HT-29 (cell line): ENCODE measurements at places on chromosomes 6 and 20.

DNA sequence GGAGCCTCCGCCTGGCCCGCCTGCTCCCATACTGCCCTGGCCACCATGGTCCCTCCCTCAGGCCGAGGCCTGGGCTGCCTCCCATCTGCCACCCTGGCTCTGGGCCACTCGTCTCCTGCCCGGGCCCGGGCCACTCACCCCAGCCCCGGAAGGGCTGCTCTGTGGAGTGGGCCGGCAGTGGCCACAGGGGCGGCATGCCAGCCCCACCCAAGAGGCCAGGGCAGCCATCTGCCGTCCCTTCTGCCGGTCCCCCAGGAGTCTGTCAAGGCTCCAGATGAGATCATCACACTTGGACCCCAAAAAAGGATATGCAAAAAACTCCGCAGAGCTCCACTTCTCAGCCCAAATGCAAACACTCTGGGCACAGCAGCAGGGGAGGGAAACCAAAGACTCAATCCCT, 23.8 kb upstream of the TLDC2 start:
- DNase-seq = no peak

DNA sequence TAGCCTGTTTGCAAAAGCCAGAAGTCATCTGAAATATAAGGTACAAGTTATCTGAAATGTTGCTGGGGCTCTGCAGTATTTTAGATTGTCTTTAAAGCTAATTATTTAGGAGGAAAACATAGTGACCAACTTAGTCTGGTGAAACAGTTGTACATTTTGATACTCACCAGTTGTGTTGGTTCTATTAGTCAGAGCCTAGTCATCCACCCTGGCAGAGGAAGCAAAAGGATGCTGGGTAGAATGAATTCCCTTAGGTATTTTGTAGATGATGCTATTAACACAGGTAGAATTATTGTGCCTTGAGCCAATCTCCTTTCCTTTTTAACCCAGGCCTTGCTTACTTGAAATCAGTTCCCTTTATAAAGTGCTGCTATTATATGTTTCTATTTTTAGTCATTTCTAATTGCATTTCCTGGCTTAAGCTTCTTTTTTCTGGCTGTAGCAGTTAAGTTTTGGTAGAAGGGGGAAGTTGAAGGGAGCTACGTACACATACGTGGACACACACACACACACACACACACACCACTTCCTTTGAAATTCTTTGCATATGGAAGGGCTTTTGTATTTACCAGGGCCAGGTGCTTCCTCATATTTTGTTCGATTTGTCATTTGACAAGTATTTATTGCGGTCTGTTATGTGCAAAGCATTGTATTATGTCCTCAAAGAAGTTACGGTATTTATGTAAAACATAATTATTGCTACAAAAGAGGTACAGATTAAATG, 82.4 kb downstream of the RTN4IP1 start:
- DNase-seq = peak; percentile 47

DNA sequence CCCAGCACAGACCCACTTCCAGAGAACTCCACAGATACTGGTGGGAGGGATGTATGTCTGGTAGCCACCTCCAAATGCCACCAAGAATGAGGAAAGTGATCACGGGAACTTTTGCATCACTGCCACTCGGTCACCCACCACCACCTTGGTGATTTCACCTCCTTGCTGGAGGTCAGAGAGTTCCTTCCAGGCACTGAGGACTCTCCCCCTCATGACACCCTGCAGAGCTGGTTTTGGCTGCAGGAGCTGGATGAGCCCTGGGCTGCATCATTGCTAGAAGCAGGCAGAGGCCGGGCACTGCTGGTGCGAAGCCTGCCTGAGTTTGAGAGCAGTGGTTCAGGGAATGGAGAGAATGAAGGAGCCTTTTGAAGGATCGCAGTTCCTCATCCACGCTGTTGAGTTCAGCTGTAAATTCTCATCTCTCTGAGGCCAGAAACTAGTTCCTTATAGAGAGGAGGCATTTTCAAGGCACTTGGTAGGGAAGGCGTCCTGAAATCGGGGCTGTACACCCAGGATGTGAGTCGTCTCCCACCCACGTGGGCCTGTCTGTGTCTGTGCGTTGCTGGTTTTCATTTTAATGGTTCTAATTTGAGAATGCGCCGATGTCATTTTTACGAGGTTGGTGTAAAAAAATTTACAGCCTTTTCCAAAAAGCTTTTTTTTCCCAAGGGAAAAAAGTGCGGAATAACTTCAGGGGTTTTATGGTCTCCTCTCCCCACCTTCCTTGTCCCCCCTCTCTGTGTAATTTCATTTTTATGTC, 25.0 kb downstream of the FOXP4 start:
- no peak for DNase-seq

DNA sequence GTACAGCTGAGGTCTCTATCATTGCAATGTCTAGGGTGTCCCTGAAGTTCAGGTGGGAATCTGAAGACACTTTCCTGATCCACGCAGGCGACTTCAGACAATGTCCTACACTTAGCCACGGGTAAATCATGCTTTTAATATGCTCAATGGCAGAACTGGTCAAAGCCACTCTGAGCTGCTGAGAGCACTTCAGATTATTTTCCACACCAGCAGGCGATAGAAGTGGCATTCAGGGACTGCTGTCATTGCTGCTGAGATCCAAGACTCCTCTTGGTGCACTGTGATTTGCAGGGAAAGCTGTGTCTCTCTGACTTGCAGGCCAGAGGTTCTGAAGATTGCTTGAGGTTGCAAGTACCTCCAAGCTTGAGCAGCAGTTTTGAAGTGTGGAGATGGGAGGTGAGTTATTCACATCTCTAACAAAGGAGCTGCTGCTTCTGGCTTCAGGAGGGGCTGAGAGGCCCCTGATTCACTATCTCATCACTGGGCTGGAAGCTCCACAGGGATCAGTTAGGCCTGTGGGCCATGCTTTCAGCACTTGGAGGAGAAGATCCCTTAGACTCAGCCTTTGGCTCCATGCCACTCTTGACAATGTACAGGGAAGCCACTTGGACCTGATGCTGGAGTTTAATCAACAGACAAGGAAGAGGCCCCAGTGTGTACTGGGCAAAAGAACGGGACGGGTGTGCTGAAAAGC, 2.9 kb upstream of the SSTR4 start:
- no peak for DNase-seq

DNA sequence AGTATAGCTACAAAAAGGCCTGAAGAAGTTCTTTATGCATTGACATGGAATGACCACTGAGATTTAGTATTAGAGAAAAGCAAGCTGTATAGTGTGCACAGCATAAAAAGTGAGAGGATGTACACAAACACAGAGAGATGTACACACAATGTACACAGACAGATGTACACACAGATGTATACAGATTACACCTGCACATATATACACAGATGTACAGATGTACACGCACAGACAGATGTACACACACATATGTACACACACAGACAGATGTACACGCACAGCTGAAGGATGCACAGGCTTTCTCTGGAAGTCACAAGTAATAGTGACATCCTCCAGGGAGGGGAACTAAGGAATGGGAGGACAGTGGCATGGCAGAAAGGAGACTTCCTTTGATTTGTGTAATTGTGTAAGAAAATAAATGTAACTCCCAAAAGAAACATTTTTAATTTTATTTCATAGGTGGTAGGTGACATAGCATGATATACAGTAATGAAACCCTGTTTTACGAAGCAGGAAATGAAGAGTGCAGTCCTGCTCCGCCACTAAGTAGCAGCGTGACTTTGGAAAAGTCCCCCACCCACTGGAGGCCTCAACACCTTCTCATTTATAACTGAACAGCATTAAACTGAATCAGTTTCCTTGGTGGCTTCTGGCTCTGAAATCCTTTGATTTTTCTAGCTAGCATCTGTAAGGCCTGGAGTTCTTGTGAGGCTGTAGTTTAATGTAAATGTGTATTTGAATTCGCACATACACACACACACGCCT, 14.1 kb downstream of the NFATC2 start:
- no peak for DNase-seq

- DNase-seq = peak; percentile 35
These were observed 30.4 kb downstream of the SYNJ2 start for GRCh38 chr6:158011980-158012566.

DNA sequence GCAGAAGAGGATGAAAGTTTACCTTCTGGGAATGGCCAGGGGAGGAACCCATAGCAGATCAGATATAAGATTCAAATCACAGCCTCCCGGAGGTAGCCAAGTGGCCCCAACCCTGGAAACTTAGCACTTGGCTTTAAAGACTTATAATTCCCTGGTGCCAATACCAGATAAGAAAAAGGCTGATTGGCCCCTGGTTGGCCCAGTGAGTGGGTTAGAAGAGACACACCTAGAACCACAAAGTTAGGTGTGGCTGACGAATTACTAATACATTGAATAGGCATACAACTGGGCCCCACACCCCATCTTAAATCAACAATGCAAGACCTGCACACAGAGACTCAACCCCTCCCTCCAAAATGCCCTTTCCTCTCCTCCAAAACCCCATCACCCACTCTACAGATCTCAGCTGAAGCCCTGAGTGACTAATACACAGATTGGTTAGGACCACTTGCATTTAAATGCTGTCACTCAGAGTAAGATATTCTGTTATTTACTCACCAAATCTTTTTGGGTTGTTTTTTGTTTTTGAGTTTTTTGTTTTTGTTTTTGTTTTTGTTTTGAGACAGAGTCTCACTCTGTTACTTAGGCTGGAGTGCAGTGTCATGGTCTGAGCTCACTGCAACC, 315.4 kb upstream of the JARID2 start:
- no peak for DNase-seq

DNA sequence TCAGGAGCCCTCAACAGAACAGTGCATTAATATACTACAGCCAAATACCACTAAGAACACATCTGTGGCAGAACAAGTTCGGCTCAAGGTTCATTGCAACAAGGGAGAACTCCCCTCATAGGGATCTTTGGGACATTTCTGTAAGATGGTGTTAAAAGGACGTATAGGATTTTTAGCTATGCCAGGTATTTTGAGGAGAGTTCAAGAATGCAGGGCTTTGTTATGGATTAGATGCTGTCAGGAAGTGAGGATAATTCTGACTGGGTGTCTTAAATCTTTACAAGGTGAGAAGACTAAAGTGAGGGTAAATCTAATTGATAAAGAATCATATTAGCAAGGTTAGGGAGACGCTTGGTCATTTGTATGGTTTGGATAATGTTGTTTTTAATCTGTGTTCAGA, 83.7 kb upstream of the AHI1 start:
- no peak for DNase-seq

DNA sequence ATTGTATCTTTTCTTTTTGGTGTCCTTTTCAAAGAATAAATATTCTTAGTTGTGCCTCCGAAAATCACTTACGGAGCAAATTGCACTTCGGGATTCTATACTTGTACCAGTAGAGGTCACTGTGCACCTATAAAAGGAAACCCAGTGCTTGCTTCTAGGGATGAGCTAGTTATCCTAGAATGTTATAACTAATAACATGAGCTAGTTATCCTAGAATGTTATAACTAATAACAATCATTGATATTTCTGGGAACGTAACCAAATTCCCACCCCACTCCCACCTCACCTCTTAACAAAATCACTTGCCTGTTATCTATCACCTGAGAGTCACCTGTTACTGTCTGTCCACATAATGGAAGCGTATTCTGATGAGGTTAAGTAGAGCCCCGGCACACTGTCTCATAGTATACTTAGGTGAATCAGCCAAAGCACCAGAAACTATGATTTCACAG, 126.9 kb upstream of the TIAM2 start:
- DNase-seq = peak; percentile 65

DNA sequence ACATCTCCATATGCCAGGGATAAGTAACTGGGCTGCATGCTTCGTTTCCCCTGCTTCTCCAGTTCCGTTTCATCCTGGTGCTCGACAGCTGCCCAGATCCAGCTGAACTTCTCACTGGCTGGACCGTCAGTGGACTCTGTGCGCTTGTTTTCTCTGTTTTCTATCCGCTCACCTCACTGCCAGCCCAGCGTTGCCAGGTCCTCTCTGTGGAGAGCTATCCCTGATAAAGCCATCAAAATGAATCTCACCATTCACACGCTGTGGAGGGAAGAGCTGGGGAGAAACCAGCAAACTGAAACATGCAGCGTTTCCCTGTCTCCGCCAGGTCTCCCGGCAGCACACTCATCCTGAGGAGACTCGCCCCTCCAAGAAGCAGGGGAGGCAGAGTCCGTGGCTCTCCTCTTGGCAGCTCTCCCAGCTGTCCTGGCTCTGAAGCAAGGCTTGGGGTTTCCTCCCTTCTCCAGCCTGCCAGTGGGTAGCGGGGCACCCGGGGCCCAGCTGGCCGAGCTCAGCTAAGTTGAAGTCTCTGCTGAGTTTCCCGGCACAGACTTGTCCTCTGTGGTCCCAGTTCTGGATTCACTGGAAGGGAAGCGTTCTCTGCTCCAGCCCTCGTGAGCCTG, 160.9 kb downstream of the DTNBP1 start:
- no peak for DNase-seq

GRCh38 chr6:143135797-143136561, 75.3 kb downstream of the AIG1 start:
- no peak for DNase-seq

DNA sequence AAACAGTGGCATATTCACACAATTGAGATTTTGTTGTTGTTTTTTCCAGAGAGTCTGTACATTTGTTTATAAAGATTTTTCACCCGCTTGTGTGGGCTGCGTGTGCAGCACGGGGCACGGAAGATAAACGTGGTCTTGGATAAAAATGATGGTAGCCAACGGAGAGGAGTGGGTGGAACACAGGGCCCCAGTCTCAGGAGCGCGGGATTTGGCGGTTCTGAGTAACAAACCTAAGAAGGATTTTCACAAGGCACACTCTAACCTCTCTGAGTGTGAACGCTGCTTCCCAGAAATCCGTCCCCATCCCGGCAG, 3.6 kb upstream of the BNIP5 start:
- DNase-seq = no peak

- no peak for DNase-seq
These were observed 28.9 kb upstream of the CCR6 start for GRCh38 chr6:167093922-167094432.

DNA sequence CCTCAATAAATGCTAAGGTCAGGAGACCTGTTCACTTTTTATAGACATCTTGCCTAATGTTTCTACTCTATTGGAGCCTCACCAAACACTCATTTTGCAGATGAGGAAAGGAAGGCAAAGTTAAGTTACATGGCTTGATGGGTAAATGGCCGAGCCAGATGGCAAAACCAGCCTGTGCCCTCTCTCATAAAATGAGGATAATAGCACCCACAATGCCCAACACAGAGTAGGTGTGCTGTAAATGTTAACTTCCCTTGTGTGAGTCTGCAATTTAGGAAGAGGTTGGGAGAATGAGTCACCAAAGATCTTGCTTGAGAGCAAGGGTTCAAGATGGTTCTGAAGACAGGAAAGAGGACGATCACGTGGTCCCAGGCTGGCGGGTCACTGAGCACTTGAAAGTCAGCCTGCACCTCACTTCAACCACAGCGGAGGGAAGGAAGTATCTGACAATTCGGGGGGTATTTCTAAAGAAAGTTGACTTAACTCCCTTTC, 3.3 kb downstream of the KCNK5 start:
- no peak for DNase-seq

- no peak for DNase-seq
These were observed 15.6 kb upstream of the MATN4 start for GRCh38 chr20:45323731-45324130.
